EL (cell line): ENCODE measurements at places on chromosomes 16 and 17.
A peak's percentile ranks its signal among the peaks of the same experiment; 100 is the strongest.

DNA sequence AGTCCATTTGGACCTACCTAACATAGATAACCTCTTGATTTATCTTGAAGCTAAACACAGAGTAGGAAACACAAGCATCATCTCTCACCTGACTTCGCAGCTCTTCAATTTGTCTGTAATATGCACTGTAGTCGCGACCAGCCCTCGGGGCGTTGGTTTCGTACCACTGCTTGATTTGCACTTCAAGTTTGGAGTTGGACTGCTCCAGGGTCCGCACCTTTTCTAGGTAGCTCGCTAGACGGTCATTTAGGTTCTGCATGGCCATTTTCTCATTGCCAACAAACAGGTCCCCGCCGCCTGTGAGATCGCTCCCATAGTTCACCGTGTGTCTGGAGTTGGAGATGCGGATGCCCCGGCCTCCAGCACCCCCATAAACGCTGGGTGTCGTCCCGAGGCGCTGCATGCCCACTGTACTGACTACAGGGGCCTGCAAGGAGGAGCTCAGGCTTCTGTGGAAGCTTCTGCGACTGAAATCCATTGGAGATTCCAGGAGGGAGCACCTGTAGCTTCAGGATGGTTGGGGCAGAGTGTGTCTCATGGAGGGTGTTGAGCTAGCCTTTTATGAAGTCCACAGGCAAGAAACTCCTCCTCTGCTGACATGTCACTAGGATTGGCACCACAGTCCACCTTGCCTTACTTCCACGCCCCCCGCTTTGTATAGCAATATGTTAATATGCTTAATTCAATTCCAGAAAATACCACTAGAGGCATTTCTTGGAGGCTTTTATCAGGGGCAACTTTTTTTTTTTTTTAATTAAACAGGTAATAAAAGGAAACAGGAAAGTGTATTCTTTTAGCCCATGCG, at the start of gene KRT20:
TSS of gene KRT20 (minus strand) at position 535 of the 805 bp plus-strand sequence. CDS start at position 478, 57 bp downstream.
- DNase-seq: no peak

DNA sequence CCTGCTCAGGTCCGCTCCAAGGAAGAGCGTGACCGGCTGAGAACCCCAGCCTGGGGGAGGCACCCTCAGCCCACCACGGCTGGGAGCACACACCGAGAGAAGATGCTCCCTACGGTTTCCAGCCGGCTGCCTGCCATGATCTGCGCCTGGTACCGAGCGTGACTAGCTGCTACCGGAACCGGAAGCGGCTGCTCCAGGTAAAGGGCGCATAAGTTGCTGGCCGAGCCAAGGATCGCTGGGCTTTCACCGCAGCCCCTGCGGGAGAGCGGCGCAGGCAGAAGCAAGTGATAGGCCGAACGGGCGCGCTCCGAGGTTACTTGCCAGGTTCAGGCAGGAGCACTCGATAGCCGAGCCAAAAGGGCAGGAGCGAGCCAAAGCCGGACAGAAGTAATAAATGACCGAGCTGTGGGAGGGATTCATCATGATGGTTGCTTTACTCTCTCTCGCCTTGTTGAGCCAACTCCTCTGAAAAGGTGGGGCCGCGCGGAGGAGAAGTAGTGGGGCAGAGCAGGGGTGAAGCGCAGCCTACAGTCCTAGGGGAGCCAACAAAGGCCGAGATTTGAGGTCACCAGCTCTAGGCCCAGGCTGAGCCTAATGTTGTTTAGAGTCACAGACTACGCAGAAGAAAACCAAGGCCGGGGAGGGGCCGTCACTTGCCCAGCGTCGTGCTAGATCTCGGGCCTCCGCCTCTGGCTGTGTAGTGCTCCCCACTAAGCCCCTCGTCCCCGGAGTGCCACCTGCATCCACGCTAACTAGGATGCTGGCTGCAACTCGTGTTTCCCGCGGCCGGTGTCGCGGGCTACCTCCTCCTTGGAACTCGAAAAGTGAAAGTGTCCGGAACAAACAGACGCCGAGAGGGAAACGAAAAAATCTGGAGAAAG, at the start of gene MRPS23:
TSS of gene MRPS23 (minus strand) at position 171 of the 881 bp plus-strand sequence. CDS start at position 137, 34 bp downstream.
- peak; percentile 99 for DNase-seq

- DNase-seq: no peak
These were observed 57.6 kb upstream of the B4GALNT2 start for GRCh38 chr17:49074851-49075540.

- DNase-seq: peak; percentile 76
These were observed 74.3 kb downstream of the SSH2 start for GRCh38 chr17:29855686-29856085.

DNA sequence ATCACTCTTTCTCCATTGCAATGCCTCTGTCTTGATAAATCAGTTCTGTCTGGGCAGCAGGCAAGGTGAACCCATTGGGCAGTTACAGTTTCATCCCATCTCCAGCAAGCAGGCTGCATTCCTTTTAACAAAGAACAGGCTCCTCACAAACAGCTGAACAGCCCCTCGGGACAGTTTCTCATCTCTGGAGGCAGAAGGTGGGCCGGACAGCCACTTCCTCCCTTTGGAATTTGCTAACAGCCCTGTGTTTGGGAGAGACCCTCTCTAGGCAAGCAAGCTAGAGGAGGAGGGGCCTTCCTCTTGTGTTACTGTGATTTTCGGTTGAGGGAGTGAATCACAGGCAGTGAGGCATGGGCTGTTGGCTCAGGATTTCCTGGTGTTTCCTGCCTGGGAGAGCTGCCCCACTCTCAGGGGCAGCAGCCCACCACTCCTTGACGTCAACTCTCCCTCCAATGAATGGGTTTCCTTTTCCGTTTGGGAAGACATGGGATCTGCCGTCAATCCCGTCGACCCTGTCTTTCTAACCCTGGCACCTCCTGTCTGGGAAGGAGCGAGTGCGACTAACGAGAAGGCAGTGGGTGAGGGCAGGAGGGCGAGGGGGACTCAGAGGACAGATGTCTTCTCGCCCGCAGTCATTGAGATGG, 3.7 kb upstream of the PGS1 start:
- peak; percentile 82 for DNase-seq

DNA sequence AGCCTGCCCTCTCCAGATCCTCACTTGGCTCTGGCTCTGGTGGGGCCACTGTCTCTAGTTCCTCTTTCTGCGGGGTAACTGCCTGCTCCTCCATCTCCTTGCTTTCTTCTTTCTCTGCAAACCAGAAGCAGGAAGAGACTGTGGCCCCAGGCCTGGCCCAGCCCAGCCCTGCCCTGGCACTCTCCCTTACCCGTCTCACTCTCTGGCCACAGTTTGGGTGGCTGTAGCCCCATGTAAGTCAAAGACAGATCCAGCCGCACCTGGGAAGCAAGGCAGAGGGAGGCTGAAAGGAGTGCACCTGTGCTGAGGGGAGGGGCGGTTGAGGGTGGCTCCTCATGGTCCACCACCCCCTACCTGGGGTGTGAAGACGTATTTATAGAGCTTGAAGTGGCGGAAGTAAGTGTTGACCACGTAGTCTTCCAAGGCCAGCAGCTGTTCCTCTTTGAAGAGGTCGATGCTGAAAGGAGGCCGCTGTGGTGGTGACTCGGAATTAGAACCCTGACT, 2.8 kb downstream of the CFAP119 start:
- no peak for DNase-seq
